ENCODE measurements at places on chromosomes 5 and 9. TPM values are rescaled to one million over a fixed set of nuclear protein-coding genes. Genes with fewer than 3 reads are reported as not detected.

The ARID3C gene
- total RNA-seq = not detected

The PCDHB5 gene
- 0.28 TPM for total RNA-seq

The RASEF gene
- 0.05 TPM for total RNA-seq

The DNAI1 gene
- total RNA-seq = not detected

DNA sequence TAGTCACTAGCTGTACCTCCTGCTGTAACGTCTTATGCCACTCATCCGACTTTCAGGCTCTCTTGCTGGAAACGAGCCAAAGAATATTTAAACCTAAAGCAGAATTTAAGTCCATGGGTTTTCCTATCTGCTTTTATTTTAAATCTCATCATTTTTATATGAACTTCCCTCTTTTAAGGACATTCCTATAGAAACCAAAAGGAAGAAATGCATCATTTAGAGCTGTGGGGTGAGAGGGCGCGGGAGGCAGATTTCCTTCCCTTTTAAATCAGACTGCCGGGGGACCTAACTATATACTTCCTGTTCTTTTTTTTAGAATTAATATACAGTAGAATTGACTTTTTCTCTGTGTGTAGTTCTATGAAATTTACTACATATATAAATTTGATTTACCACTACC, 468.8 kb downstream of the BNC2 start:
- no peak for DNase-seq

DNA sequence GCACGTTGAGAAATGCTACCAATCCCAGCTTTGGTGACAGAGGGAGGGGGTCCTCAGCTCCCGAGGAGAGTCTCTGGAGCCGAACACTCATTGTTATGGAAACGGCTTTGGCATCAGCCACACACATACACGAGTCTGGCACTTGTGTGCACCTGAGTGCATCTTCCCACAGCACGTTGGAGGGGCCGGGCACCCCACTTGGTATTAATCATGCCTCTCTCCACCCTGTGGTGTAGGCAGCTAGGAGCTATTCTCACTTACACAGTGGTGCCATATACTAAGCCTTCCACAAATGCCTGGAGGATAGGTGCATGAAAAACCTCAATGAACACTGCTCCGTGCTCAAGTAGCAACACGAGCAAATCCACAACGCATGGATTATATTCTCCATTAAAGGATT, 133.9 kb upstream of the PANK3 start:
- no peak for DNase-seq

- DNase-seq = no peak
Observed at GRCh38 chr9:110007477-110008270, 200.3 kb downstream of the C9orf152 start.

DNA sequence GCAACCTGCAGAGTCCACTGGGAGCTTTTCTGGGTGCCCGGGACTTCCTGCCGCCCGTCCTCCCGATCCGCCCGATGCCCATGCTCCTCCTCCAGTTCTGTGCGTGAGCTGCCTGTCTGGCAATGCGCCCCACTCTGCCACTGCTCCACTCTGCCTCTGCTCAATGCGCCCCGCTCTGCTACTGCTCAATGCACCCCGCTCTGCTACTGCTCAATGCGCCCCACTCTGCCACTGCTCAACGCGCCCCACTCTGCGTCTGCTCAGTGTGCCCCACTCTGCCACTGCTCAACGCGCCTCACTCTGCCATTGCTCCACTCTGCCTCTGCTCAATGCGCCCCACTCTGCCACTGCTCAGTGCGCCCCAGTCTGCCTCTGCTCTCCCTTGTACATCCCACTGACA, 436.0 kb downstream of the NR2F1-AS1 start:
- no peak for DNase-seq

DNA sequence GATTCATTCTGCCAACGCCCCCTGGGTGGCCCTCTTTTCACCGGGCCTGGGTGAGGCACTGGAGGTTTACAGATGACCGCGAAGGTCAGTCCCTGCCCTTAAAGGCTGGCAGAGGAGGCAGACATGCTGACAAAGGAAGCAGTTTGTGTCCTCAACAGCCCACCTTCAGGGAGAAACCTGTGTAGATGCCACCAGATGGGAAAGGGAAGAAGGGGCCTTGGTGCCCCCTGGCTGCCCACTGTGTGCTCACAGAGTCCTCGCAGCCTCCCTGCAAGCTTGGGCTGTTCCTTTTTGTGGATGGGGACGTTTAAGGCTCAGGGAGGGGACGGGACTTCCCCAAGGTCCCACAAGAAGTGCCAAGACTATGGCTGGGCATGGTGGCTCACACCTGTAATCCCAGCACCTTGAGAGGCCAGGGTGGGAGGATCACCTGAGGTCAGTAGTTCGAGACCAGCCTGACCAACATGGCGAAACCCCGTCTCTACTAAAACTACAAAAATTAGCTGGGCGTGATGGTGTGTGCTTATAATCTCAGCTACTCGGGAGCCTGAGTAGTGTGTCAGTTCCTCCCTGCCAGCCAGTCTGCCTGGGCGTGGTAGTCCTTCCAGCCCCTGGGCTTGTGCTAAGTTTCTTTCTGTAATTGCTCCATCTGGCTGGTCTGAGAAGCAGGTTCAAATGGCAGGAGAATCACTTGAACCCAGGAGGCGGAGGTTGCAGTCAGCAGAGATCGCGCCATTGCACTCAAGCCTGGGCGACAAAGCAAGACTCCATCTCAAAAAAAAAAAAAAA, 36.2 kb downstream of the NEK6 start:
- no peak for DNase-seq

DNA sequence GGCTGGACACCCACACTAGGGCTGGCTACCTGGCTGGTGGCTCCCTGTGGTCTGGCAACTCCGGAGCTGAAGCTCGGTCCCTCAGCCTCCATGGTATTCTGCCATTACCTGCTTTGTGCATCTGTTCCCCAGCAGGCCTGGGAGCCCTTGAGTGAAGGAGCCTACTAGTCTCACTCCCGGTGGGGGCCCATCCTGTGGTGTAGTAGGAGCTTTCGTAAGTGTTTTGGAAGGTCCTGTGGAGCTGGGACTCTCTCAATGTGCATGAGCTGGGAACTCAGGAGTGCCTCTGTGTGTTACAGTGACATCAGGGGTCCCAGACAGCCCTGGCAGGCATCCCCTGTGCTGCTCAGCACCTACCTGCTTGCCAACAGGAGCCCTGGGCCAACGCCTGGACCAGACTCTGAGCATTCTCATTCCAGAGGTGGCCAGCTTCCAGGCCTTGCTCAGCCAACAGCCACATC, 267.1 kb downstream of the GADD45G start:
- DNase-seq = no peak

GRCh38 chr9:26308328-26308727, 584.3 kb downstream of the CAAP1 start:
- peak; percentile 62 for DNase-seq

GRCh38 chr9:122808141-122808540, 8.2 kb downstream of the OR1K1 start:
- no peak for DNase-seq

GRCh38 chr5:76524868-76525267, 98.3 kb downstream of the F2RL2 start:
- no peak for DNase-seq

- DNase-seq = no peak
Observed at GRCh38 chr5:7087719-7088297, 308.1 kb upstream of the ADCY2 start.

DNA sequence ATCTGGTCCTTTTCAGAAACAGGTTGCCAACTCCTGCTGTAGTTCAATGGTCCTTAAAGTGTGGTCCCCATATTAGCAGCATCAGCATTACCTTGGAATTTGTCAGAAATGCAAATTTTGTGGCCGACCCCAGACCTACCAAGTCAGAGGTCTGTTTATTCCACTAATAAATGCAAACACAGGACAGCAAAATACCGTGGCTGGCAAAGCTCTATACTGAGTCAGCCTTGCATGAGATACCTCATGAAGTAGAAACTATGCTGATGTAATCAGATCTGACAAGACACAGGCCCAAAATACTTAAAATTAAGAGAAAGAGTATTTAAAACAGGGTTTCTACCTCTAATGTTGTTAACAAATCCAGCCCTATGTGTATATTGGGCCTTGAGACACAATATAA, 3.0 kb downstream of the GOLM1 start:
- DNase-seq = no peak

- no peak for DNase-seq
Observed at GRCh38 chr9:117887383-117887782, 183.2 kb downstream of the TLR4 start.

DNA sequence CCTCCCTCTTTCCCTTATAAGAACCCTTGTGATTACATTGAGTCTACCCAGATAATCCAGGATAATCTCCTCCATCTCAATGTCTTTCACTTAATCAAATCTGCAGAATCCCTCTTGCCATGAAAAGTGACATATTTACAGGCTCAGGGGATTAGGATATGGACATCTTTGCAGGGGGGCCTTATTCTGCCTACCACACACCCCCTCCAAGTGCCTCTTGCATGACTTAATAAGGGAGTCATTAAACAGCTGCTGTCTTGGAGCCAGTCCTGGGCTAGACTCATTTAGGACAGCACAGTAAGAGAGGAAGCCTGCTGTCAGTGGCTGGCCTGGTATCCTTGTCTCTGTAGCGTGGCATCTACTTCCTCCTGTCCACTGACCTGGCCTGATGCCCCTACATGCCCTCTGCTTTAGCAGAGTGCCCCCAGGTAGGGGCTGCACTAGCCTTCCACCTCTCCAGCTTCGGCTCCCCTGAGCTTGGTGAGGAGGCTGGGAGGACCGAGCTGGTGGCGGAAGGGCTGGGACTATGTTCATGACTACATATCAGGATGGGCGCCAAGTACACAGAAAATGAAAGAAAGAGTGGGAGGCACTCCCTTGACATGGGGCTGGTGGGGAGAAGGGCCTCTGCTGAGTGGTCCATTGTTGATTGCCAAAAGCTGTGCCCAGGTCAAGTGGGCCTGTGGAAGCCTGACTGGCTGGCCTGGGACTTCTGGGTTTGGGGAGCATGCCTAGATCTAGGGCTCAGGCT, 17.2 kb downstream of the ENHO start:
- no peak for DNase-seq

- DNase-seq = peak; percentile 65
Observed at GRCh38 chr5:79025054-79025472, 40.0 kb upstream of the ARSB start.

- peak; percentile 61 for DNase-seq
Observed at GRCh38 chr5:17219006-17219422, 1.6 kb downstream of the BASP1 start.

DNA sequence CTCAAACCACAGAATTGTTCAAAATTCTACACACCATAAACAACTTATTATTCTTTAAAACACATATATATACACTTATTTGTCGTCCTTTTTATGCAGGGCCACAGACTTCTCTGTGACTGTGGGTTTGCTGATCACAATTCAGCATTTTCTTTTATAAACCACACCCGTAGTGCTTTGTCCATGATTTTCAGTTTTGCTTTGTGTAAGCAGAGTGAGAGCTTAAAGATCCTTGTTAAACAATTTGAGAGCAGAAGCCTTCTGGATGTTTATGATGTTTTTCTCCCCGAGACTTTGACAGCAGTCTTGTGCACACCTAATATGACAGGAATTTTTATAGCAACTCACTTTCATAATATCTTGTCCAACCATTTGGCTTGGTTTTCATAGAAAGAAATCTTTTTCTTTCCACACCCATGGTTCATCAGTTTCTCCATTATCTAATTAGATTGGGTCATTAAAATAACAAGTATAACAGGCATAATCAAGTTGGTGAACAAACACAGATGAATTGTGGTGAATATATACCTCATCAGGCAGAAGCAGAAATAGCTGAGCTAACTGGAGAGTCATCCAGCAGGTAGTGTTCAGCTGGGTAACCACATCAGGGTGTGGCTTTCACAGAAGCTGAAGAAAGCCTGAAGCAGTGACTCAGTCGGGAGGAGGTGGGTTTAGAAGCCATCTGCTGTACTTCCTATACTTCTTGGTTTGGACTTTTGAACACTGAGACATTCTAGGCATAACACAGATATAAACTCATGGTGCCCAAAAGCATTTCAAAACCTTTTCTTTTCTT, 232.8 kb downstream of the DOCK8 start:
- no peak for DNase-seq

DNA sequence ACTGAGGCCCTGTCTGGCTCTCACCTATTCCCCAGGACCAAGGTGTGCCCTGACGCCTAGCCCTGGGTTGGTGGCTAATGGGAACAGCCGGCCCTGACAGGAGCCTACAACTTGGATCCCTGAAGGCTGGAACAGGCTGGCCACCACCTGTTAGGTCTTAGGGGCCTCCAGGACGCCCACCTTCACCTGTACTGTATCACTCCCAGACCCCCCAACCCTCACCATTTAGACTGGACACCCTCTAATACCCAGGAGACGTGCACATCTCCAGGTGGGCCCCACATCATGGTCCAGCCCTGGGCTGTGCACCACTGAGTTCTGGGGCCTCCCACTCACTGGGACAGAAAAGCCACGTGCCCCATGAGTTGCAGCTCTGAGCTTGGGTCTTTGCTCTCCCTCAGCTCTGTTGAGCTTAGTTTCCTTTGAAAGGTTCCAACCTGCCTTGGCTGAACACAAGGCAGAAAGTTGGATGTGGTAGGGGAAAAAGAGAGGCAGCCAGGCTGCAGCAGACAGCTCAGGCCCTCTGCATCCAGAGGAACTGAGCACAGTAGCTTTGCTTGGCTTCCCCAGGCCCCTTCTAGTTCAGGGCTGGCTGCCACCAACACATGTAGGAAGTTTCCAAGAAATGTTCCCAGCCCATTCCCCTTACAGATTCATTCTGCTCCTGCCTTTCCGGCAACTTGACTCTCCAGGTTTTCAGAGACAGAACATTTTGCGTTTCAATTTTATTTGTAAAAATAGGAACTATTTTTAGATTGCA, 116.8 kb upstream of the TBC1D2 start:
- DNase-seq = no peak

- no peak for DNase-seq
Observed at GRCh38 chr5:181043285-181044092, 3.4 kb downstream of the BTNL9 start.

DNA sequence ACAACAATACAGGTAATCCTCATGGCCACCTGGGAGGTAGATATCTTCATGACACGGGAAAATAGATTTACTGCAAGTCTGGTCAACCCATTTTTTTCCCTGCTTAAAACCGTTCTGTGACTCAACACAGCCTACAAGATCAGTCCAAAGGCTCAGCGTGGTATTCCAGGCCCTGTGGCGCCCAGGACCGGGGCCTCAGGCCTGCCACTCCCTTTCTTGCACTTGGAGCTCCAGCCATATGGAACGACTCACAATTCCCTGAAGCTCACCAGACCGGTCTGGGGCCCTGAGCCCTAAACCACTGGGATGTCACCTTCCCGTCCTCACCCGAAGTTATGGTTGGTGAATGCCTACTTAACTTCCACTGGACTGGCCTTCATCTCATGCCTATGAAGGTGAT, 6.5 kb upstream of the MLANA start:
- DNase-seq = no peak

DNA sequence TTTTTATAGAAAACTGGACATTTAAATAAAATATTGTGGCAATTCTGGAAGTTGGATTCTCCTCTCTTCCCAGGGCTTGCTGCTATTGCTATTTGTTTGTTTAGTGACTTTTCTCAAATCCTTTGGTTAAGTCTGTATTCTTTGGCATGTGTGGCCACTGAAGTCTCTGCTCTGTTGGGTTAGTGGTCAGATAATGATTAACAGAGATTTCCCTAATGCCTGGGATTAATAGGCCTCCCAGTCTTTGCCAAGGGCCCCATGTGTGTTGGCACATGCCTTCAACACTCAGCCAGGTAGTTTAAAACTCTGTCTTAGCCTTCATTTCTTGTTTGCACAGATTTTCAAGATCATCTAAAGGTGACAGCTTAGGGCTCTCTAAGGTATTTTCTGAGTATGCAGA, 92.8 kb upstream of the EPB41L4A start:
- DNase-seq = no peak
